Esophagus muscularis mucosa (tissue), 4 donors: ENCODE measurements at places on chromosomes 2 and 18. TPM values are rescaled to one million over a fixed set of nuclear protein-coding genes. Genes with fewer than 3 reads are reported as not detected.

DCDC2C gene
- total RNA-seq = not detected

DNA sequence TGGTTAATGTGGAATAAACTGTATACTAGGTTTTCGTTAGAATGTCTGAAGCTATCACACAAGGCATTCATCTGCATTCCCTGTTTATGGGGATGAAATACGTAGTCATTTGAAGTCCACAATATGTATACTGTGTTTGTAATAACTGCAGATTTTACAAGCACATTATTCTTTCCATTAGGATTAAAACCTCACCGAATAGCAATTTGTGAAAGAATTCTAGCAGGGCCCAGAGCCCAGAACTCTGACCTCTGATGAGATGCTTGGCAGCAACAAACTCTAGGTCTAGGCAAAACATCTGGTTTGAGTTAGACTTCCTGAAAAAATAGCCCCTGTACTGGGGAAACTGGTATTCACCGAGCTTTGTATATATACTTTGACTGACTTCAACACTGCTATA is 158.2 kb downstream of the SRBD1 start:
- DNase-seq = no peak

DNA sequence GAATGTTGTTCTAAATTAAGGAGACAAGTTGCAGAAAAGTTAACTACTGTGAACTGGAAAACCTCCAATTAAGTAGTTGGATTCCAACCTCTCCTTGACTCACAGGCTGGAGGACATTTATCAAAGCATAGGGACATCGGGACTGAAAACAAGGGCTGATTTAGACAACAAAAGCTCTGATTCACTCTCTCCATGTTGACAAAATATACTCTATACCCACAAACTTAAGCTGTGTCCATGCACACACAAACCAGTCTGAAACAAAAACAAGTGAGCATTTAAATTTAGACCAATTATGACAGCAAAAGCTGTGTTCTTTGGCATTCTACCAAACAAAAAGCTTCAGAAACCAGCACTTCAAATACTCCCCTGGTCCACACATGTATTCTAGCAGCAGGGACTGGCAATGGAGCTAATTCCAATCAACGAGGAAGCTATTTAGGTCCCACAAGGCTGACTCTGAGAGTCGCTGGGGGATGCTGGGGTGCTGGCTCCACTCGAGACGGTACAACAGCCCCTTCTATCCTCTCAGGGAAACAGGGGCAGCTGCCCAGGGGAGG is 71.4 kb downstream of the NXPH2 start:
- no peak for DNase-seq

DNA sequence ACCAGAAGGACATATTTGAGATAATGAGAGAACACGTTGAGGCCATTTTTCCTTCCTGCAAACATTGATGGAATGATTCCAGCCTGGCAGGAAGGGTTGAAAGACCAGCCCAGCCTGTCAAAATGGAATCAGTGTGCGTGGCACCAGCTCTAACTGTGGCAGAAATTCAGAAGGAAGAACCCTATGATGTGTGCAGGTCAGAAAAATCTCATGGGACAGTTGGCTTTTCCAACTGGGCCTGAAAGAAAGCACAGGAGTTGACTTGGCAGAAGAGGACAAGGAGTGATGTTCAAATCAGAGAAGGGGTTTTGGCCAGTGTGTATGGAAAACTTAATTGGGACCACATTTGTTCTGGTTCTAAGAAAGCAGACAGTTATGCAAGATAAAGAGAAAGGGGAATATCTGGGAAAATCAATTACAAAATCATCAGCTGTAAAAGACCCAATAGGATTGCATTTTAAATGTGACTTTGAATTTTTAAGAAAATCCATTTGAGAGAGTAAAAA is 192.8 kb upstream of the PID1 start:
- DNase-seq = no peak

DNA sequence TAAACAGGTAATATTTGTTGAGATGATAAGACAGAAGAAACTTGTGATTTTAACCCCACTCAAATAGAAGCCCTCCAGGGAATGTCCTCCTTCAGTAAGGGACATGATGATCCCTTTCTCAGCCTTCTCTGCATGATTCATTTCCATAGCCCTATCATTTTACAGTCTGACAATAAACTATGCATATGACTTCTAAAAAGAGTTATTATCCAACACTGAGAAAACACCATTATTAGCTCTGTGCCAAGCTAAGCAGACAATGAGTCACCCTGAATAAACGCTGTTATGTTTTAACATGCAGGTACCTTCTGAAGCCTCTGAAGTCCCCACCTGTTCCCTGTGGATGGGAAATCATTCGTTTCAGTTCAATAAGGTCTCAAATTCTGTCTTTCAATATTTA is 54.7 kb downstream of the DTNB start:
- DNase-seq = no peak

GRCh38 chr2:143246815-143247744 is 117.9 kb downstream of the ARHGAP15 start:
- no peak for DNase-seq

POU3F3 gene
- not detected for total RNA-seq

ANKRD53 gene
- total RNA-seq = 0.98 TPM

DNA sequence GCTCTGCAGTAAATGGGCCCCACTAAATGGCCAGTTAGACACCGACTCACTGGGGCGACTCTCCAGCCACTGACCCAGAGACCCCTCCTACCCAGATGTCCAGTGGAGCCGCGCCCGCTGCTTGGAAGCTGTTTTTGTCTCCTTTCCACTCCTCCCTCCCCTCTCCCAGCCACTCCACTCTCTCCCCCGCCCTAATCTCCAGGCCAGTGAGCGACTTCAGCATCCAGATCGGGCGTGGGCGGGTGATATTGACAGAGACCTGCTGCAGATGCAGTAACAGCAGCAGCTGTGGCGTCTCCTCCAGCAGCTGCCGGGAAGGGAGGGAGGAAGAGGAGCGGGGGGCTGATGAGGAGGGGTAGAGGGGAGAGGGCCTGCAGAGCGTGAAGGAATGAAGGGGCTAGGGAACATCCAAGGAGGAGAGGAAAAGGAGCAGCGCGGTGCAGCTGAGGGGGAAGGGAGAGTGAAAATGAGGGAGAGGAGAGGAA is at the start of gene SCN7A:
TSS of gene SCN7A (minus strand) at position 110 of the 485 bp plus-strand sequence. CDS start 16,553 bp downstream, outside the sequence.
- DNase-seq = peak; percentile 97

- DNase-seq = no peak
Measured at GRCh38 chr2:43898134-43898837, 59.5 kb downstream of the ABCG8 start.

RTTN gene
- total RNA-seq = 18.7 TPM

MOGAT1 gene
- total RNA-seq = not detected

DNA sequence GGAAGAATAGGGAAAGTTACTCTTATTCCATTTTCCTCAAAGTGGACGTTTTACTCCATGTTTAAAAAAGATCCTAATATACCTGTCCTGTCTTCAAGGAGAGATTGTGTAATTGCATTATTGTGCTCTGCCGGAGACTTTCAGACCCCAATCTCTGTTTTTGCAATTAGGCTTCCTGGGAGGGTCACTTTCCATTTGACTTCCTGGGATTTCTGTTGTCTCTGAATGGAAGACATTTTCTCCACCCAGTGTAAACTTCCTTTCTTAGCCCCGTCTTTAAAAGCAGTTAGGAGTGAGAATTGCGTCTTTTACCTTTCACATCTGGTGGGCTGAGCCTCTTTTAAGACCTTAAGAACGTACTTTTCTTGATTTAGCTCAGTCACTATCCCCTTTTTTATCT is 63.0 kb downstream of the ZNF532 start:
- DNase-seq = no peak

FKBP7 gene
- 14.7 TPM for total RNA-seq

DNA sequence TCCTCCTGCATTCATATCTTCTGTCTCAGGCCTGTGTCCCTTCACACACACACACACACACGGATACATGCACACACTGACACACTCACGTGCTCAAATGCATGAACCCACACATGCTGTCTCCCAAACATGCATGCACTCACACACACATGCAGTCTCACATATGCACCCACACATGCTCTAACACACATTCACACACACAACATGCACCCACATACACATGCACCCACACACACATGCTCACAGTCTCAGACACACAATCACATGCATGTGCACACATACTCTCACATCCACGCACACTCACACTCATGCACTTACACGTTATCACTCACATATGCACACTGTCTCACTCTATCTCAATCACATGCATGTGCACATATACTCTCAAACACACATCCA is 1.9 kb upstream of the CD226 start:
- no peak for DNase-seq

DNA sequence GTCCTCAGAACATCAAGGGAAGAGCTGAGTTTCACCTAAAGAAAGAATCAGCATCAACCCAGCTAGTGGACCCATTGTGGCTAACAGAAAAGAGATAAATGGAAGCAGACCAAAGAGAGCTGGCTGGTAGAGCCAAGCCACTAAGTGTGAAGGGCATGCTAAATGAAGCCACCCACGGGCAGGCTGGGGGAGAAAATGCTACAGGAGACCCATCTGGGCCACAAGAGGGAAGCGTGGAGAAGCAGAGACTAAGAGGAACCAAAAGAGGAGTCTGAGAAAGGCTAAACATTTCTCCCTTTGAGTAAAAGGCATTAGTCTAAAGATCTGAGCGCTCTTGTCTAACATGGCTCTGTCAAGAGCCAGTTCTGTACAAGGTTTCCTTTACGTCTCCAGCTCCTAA is 15.8 kb downstream of the CWC22 start:
- no peak for DNase-seq

FOXI3 gene
- total RNA-seq = not detected

- no peak for DNase-seq
Measured at GRCh38 chr2:238031751-238032150, 29.1 kb upstream of the SCLY start.

DNA sequence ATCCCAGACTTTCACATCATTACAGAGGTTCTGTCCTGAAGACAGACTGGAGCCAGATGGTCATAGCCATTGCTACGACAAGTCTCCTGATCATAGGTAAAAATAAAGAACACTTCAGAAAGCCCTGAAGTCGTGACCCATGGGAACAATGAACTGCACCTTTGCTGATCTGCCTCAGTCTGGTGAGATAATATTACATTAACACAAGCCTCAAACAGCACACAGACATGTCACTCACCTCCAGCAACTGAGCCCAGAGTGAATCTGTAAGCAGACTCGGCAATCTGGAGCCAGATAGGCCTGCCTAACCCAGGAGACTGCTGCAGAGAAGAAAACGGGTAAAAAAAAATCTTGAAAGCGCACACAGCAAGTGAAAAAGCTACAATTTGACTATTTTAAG is 79.2 kb downstream of the SLC25A12 start:
- no peak for DNase-seq
